ENCODE measurements at places on chromosomes 13 and 19.

GRCh38 chr13:99278200-99278599 is 20.0 kb upstream of the GPR18 start:
- no peak for DNase-seq

DNA sequence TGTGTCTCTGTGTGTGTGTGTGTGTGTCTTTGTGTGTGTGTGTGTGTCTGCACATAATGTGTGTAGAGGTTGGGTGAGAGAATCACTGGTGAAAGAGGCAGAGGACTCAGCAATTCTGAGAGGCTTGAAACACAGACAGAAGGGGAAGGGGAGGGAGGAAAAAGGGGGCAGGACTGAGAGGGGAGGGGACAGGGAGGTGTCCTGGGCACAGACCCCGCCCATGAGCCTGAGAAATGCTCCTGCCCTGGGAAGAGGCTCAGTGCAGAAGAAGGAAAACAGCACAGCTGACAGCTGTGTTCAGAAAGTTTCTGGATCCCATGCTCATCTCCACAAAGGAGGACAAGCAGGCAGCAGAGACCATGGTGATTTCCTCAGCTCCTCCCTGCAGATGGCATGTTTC is 59.1 kb upstream of the CEACAM8 start:
- no peak for DNase-seq

- no peak for DNase-seq
These were observed 388.9 kb upstream of the DACH1 start for GRCh38 chr13:72255908-72256307.

GRCh38 chr13:108528303-108528702 is 101.1 kb upstream of the MYO16 start:
- DNase-seq, result no peak

DNA sequence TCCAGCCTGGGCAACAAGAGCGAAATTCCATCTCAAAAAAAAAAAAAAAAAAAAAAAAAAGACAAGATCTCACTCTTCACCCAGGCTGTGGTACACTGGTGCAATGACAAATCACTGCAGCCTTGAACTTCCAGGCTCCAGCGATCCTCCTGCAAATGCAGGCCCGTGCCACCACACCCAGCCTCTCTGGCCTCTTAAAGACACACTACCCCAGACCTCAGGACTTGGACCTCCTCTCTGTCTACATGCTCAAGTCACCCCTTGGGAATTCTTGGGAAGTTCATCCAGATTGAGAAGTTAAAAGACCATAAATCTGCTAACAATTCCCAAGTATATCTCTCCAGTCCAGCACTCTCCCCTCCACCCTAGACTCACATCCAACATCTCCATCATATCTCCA is 10.6 kb upstream of the HIPK4 start:
- DNase-seq, result no peak
